ENCODE measurements at places on chromosomes 2 and 18. TPM values are rescaled to one million over a fixed set of nuclear protein-coding genes. Genes with fewer than 3 reads are reported as not detected.
A peak's percentile ranks its signal among the peaks of the same experiment; 100 is the strongest.

CCDC150 gene
- total RNA-seq: 0.94 TPM

GRCh38 chr2:26646986-26647672, 6.0 kb upstream of the CIB4 start:
- DNase-seq: no peak

DNA sequence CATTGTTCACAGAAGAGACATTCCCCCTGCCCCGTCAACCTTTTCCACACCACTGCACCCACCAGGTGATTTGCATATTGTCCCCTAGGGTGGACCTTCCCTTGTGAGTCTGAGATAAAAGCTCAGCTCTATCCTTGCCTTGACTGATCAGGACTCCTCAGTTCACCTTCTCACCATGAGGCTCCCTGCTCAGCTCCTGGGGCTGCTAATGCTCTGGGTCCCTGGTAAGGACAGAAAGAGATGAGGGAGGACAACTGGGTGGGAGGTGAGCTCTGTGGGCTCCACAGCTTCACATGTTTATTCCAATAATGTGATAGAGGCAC, 1160.1 kb downstream of the RPIA start:
- DNase-seq: no peak

DNA sequence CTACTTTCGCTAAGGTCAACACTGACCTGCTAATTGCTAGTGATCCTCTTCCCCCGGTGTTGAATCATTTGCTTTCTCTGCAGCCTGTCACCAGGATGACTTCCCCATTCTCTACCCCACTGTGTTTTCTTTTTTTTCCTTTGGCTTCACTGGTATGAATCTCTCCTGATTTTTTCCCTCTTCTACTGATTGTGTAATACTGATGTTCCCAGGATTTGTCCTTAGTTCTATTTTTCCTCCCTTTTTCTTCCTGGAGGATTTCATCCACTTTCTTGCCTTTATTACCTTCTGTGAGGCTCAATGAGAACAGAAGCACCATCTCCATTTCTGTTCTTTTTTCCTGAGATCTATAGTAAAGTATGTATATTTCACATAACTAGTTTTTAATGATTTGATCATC, 14.1 kb upstream of the MSH2 start:
- no peak for DNase-seq

GRCh38 chr2:98946855-98947254, 10.8 kb upstream of the CRACDL start:
- DNase-seq: no peak

GRCh38 chr2:71223767-71224333, 3.1 kb downstream of the PAIP2B start:
- peak; percentile 62 for DNase-seq

DNA sequence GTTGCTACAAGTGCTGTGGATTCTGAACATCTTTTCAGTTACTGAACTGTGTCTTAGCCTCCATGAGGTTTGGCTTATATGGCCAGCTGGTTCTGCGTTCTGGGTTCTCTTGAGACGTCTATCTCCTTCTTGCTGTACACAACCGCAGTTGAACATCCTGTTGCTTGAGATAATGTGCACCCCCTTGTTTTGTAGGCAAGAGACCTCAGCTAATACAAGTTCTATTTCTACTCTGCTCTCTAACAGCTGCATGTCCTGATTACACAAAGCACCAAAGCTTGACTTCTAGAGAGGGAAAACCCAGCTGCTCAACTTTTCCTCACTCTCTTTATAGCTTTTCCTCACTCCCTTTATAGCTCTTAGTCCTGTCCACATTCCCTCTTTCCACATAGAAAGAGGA, 176.0 kb downstream of the LTBP1 start:
- no peak for DNase-seq

APCDD1 gene
- total RNA-seq: 11.4 TPM

- DNase-seq: no peak
Observed at GRCh38 chr2:240023792-240024191, 1.4 kb downstream of the NDUFA10 start.

Measured in thyroid gland (tissue), 4 donors.